ENCODE measurements at places on chromosomes 6 and 20.

GRCh38 chr6:100901582-100901981 lies 20.5 kb upstream of the ASCC3 start:
- no peak for DNase-seq

- no peak for DNase-seq
These were observed 268.8 kb downstream of the KCNQ5 start for GRCh38 chr6:72890671-72891070.

- DNase-seq = no peak
These were observed 23.2 kb upstream of the TXNDC5 start for GRCh38 chr6:7933794-7934193.

DNA sequence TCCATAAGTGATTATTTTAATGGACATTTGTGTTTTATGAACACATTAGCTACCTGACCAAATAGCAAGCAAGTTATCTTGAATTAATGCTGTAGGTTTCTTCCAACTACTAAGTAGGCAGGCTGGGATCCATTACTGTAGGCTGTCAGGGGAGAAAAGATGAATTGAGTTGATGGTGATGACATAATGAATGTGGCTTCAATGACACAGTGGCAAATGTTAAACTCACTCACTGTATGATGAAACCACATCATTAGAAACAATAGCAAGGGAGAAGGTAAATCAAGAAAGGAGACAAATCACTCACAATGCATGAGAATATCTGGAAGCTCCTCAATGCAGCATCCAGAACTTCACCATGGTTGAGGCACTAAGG lies 529.7 kb upstream of the CITED2 start:
- no peak for DNase-seq

DNA sequence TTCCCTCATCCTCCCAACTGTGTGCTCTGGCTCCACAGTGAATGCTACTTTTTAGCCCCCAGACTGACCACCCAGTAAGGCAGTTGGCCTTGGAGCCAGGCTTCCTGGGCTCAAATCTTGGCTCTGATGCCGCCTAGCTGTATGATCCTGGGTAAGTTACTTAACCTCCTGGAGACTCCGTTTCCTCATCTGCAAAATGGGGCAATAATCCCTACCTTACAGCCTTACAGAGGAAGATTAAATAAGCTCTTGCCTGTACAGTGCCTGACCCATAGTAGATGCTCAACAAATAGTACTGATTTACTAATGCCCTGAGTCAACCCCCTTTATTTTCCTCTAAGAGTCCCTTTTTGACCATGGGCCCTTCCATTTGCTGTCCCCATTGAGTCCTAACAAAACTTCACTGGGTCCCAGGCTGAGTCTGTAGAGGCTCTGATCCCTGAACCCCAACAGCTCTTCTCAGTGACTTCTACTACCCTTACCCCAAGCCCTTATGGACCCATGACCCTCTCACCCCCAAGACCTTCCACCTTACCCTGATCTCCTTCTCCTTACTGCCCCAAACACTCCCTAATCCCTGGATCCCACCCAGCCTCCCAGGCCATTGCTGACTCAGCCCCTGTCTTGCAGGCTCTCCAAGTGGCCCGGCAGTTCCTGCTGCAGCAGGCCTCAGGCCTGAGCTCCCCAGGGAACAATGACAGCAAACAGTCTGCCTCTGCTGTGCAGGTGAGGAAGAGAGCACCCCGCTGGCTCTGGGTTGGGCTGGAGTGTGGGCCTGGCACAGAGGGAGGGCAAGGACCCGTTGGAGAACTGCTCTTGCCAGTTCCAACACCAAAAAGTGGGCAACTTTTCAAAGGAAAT lies 31.4 kb downstream of the FOXP4 start:
- no peak for DNase-seq

DNA sequence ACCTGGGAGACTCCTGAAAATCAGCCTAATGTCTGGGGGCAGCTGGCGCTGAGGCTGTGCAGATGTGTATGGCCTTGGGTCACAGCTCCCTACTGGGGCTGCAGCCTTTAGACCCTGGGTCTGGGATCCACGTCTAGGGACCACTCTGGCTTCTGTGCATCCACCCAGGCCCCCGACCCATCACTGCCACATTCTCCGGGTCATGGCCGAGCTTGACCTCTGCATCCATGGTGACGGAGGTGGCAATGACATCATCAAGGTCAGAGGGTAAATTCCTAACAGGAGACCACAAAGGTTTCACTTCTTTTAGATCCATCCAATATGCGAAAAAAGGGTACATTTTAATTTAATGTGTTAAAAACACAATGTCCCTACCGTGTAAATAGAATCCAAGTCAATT lies 14.5 kb upstream of the PCMTD2 start:
- DNase-seq = no peak

DNA sequence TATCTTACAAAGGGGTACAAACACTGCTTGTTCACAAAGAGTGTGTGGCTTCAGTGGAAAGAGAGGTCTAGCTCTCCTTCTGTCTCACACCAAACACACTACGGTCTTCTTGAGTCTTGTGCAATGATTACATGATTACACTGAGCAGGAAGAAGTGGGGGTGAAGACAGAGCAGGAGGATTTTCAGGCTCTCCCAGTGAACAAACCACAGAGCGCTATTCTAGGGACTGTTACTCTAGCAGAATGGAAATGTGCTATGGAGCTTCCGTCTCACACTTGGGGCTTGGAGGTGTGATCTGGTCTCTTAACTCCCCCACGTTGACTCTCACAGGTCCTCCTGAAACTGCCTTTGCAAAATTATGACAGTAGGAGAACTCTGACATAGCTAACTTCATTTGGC lies 203.4 kb downstream of the MYLK4 start:
- no peak for DNase-seq

DNA sequence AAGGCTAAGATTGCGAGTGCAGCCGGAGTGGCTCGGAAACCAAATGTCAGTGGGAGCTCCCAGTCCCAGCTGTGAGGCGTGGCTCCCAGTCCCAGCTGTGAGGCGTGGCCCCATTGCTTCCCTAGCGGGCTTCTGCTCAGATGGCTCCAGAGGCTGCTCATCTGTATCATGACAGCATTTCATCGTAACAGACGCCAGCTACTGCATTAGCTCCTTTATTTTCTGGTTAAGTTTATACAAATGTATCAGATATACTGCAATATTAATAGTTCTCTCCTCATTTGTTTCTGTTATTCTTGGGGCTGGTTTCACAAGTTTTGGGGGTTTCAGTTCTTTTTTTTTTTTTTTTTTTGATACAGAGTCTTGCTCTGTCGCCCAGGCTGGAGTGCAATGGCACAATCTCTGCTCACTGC lies 34.7 kb upstream of the TBXT start:
- no peak for DNase-seq

DNA sequence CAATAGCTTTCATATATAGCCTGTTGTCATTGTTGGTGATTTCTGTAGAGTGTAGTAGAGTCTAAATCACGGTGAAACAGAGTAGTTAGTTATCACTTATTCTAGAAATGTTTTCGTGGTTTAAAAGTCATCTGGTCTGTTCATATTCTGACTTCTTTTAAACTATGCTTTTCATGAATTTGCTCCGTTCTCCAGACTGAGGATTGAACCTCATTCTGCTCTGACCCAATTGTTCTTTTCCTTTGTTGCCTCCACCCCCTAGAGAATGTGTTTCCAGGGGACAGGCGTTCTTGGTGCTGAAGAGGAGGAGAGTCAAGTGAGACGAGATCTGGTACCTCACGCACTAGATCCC lies 748 bp upstream of the ZNF292 start:
- no peak for DNase-seq

DNA sequence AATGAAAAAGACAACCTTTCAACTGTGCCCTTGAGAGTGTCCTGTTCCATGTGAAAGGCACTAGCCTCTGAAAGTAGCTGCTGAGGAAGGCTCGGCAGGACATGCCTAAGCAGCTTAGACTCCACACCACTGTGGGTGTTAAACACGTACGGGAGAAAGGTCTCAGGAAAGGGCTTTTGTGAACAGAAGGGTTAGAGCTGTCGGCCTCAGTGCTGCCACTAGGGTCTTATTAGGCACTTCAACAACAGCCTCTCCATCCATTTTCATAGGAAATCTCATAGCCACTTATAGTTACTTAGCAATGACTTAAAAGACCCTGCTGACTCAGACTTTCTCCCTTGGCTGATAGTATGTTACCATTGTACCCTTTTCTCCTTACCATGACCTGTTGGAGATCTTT lies 662.8 kb downstream of the TBC1D32 start:
- DNase-seq = no peak

GRCh38 chr6:156776470-156776839 lies 723 bp upstream of the ARID1B start:
- DNase-seq = no peak
